ENCODE measurements at places on chromosomes 1 and 21.
A peak's percentile ranks its signal among the peaks of the same experiment; 100 is the strongest.

DNA sequence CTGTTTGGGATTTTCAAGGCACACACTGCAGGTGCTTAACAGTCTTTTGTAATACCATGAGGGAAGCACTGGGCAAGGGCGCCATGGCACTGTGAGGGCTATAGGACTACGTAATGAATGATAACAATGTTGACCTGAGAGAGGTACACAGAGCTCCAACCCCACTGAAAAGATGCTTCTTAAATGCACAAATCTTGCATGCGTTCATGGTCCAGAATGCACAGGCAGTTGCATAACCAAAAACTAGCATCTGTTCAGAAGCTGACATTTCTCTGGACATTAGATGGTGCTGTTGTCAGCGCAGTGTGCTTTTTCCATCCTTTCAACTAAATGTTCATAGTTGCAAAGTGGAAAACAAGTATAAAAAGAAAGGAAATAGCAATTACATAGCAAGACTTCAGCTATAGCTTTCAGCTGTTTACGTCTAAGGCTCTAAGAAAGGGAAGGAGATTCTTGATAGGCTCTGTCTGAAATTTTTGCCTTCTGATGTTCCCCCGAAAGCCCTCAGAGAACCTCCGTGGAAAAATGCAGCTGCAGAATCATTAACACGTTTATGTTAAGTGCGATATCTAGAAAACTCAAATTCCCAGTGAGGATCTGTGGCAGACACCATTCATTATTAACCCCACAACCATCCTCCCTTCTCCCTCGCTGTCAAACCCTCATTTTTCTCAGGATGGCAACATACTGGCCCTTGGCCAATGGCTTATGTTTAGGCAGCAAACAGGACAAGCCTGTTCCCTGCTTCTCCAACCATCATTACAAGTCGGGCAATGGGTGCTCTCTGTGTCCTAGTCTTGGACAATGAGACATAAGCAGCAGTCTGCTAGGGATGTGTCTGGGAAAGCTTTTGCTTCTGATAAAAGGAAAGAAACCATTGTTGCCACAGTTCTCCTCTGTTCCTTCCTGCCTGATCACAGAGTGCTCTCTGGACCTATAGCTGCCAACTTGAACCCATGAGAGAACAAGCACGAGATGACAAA, 8.2 kb upstream of the TARBP1 start:
- no peak for DNase-seq

DNA sequence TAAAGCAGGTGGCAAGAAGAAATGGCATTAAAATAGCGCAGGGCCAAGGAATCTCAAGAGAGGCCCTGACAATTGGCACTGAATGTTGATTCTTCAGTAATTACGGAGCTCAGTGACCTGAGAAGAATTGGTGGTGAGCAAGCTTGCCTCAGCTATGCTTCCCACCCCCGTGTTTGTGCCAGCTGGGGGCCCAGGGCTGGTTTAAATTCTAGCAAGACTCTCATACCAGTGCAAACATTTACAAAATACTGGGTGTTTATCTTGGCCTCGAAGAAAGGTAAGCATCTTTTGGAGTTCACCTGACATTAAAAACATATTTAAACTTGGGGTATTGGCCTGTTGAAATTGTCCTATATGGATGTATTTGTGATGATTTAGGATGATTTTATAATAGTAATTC, 296.7 kb upstream of the USP25 start:
- DNase-seq, result no peak

DNA sequence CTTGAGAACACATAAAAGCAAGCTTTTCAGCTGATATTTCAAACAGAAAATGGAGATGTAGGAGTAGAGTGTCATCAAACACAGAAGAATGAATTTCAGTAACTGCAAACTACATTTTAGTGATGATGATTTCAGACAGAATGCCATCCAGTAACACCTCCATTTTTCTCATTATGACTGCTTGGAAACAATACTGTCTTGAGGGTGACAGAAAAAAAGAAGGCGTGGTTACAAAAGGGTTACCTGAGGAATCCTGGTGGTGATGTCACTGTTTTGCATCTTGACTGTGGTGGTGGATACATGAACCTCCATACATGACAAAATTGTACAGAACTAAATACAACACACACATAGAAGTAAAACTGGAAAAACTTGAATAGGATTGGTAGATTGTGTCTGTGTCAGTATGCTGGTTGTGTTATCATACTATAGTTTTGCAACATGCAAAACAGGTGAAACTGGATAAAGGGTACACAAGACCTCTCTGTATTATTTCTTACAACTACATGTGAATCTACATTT, 375.9 kb downstream of the PTBP2 start:
- DNase-seq, result no peak

DNA sequence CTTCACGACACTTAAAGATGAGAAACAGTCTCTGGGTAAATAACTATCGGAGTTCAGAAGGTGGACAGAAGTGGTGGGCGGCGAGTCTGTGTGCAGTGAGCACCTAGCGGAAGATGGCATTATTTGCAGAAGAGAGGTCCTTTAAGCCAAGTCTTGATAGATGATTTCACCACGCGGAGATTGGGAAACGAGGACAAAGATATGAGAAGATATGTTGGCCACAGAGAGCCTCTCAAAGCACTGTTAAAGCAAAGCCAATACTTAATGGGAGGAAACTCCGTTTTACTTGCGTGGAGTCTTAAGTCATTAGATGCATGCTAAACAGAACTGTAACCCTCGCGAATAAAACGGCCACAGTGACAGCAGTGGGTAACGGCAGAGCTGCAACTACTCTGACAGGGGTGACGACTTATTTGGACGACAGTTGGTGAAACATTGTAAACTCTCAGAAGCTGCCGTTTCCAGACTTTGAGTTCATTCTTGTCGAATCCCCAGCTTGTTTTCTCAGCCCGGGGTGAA, 577 bp upstream of the CEP350 start:
- DNase-seq, result peak; percentile 27

Data from stimulated activated CD4-positive, alpha-beta T cell treated with anti-CD3 and anti-CD28 coated beads, Interleukin-4, amount 100 ng/mL, for 4 hours (primary cell).